Activated CD8-positive, alpha-beta memory T cell treated with anti-CD3 and anti-CD28 coated beads for 4 hours (primary cell): ENCODE measurements at places on chromosomes 16 and 17.

GRCh38 chr17:28846231-28846630 is 3.6 kb upstream of the FAM222B start:
- no peak for DNase-seq

- no peak for DNase-seq
Measured at GRCh38 chr17:48738424-48738802, 9.9 kb upstream of the HOXB13 start.

GRCh38 chr16:50269769-50270509 is 3.6 kb downstream of the ADCY7 start:
- DNase-seq: no peak

DNA sequence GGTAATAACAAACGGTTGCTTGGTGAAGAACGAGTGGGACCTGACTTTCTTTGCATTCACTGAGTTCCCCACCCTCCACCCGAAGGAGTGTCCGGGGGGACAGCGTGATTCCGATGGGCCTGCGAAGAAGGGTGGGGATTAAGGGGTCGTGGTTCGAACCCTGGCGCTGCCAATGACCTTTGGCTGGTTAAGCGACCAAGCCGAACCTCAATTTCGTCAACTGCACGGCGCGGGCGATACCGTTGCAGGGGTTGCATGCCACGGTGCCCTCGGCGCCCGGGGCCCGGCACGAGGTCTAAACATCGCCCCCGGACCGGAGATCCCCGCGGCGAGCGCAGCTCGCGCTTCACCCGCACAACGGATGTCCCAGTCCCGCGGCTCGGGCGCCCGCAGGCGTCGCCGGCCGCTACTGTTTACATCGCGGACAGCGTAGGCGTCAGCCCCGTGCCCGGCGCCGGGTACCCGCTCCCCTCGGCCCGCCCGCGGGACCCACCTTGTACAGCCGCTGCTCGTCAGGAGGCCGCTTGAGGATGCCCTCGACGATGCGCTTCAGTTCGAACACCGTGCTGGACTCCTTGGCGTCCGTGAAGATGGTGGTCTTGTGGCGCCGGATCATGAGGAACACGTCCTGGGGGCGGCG is 460 bp downstream of the ELOB start:
- no peak for DNase-seq

DNA sequence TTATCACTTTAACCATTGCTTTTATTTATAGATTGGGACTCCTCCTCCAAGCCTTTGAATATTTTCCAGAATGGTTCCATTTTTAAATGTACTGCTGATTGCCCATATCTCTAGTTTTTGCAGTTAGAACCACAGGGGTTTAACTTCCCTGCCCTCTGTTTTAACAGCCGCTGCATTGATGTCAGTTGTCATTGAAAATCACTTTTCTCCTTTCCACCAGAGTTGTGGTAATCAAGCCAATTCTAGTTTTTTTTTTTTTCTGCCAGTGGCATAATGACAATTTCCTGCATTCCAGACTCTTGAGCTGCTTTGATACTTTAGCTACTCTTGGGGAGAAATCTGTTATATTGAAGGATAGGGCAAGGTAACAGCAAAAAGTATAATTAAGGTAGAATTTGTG is 91.5 kb downstream of the HS3ST4 start:
- DNase-seq: no peak

- DNase-seq: no peak
Measured at GRCh38 chr16:72317446-72317845, 145.5 kb upstream of the PMFBP1 start.

- DNase-seq: no peak
Measured at GRCh38 chr17:37530420-37530819, 40.7 kb downstream of the DUSP14 start.

GRCh38 chr16:17412221-17412620 is 58.5 kb downstream of the XYLT1 start:
- no peak for DNase-seq

DNA sequence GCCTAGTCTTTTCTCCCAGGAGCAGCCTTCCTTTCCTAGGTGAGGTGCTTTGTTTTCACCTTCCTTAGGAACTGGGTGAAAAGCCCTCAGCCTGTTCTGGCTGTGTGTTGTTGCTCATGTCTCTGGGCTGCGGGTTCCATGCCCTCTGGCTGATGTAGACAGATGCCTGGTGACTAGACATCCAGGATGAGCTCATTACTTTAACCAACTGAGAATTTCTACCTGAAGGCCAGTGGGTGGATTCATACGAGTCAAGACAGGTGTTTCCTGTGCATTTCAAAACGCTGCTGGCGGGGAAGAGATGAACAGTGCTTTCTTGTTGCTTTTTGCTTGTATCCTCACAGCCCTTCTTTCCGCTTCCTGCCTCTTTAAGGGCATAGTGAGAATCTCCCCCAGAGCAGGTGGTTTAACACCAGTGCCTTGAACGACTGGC is 22.3 kb downstream of the SAP30BP start:
- peak; percentile 13 for DNase-seq

DNA sequence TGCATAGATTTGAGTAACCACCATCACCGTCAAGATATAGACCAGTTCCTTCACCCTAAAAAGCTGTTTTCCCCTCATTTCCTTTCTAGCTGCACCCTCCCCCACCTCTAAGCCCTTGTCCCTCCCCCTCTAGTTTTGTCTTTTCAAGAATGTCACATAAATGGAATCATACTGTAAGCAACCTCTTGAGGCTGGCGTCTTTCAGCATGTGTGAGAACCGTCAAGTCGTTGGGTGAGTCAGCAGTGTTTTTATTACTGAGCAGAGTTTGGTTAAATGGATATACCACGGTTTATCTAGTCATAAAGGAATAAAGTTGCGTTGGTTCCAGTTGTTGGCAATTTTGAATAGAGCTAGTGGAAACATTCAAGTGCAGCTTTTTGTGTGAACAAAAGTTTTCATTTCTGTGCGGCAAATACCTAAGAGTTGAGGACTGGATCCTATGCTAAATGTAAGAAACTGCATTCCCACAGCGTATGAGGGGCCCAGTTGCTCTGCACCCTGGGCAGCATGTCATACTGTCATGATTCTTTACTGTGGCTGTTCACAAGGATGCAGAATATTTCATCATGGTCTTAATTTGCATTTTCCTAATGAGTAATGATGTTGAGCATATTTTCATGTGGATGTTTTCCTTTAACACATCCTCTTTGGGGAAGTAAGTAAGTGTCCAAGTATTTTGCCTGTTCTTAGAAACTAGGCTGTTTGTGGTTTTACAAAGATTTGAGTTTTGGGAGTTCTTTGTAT is 264.3 kb downstream of the CPPED1 start:
- no peak for DNase-seq

GRCh38 chr16:71205482-71206131 is 24.9 kb downstream of the HYDIN start:
- DNase-seq: no peak

GRCh38 chr16:86883583-86884389 is 305.4 kb downstream of the FOXL1 start:
- no peak for DNase-seq

- DNase-seq: no peak
Measured at GRCh38 chr17:76492989-76493501, 8.2 kb downstream of the RHBDF2 start.

DNA sequence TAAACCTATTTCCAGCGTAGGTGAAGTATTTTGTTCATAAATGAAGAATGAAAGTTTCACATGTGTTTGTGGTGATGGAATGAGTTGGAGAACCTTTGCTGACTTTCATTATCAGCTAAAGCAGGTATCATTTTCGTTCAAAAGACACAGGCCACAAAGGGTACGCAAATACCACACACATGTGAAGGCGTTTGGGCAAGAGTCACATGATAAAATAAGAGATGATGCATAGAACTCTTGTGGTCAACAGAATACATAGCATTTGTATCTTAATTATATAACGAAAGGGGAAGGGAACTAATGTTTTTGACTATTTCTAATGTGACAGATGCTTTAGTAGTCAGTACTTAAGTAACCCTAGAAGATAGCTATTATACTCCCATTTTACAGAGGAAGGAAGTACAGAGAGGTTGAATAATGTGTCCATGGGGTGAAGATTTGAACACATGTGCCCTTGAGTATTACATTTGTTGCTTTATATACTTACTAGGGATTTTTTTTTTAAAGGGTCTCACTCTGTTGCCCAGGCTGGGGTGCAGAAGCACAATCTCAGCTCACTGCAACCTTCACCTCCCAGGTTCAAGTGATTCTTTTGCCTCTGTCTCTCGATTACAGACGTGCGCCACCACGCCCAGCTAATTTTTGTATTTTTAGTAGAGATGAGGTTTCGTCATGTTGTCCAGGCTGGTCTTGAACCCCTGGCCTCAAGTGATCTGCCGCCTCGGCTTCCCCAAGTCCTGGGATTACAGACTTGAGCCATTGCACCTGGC is 4.8 kb downstream of the RPA1 start:
- DNase-seq: no peak

DNA sequence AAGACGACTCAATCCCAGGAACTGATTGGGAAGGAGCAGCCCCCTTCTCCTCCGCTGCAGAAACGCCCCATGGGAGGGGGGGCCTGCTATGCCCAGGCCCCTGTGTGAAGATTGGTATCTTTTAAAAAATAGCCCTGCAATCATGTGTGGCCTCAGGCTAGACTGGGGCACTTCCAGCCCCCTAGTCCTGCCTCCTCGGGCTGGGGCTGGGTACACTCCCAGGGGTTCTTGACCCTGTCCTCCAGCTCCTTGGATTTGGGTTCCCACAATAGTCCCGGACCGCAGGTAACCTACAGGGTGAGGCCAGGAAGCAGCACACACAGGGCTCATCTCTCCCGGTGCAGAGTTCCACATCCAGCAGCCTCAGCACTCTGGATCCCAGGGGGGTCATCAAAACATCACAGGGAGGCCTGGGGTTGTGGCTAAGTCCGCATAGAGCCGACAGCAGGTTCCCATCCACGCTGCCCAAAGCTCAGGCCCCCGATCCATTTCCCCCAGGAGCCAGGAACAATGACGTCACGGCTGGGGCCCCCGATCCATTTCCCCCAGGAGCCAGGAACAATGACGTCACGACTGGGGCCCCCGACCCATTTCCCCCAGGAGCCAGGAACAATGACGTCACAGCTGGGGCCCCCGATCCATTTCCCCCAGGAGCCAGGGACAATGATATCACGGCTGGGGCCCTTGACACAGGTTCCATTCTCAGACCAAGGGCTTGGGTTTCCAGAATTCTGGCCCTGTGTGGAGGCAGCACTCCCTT is 202.4 kb downstream of the IRF8 start:
- no peak for DNase-seq

GRCh38 chr16:69089091-69089910 is 16.2 kb upstream of the HAS3 start:
- peak; percentile 4 for DNase-seq

DNA sequence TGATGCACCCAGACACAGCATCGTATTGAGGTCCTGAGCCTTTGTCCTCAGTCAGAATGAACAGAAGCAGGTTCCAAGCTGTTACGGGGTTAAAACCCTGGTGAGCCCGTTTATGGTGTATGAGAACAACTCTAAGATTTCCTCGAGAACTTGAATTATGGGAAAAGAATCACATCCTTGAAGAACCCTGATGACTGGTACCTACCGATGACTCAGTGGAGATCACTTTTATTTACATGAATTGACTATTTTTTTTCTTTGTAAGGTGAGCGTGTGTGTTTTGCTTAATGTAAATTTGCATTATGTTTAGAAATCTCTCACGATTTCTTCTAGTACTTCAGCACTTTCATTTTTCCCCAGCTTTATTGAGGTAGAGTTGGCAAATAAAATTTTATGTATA is 3.3 kb upstream of the KRTAP4-4 start:
- DNase-seq: no peak

DNA sequence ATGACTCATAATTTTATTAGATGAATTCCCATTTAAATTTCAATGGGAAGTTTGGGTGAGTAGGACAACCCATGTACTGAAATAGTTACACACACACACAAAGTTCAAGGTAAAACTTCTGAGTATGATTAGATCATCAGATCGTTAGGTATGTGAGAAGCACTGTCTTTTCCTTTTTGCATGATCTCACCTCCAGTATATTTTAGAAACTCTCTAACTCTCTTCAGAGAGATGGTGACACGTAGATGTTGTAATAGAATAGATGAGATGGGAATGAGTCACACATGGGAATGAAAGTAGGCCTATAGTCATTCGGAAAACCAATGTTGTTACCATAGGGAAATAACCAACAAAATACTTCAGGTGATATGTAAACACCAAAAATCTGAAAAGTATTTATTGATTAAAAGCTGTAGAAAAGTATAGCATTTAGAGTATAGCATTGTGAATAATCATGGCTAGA is 22.2 kb downstream of the KRT23 start:
- DNase-seq: no peak

DNA sequence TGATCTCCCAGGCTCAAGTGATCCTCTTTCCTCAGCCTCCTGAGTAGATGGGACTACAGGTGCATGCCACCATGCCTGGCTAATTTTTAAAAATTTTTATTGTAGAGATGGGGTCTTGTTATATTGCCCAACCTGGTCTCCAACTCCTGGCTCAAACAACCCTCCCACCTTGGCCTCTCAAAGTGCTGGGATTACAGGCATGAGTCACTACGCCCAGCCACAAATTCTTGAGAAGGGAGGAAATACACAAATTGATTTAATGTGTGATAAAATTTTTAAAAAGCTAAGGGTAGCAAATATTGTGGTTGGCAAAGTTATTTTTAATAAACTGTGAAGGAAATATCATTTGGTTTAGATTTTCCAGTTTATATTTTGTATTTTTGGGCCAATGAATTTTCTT is 9.6 kb downstream of the ITGAD start:
- no peak for DNase-seq

DNA sequence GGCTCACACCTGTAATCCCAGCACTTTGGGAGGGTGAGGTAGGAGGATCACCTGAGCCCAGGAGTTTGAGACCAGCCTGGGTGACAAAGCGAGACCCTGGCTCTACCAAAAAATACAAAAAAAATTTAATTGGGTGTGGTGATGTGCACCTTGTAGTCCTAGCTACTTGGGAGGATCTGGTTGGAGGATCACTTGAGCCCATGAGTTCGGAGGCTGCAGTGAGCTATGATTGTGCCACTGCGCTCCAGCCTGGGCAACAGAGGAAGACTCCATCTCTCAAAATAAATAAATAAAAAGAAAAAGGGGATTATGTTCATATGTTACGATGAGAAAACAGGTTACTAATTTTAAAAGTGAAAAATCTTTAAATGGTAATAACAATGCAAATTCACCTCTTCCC is 996 bp downstream of the MLKL start:
- no peak for DNase-seq

DNA sequence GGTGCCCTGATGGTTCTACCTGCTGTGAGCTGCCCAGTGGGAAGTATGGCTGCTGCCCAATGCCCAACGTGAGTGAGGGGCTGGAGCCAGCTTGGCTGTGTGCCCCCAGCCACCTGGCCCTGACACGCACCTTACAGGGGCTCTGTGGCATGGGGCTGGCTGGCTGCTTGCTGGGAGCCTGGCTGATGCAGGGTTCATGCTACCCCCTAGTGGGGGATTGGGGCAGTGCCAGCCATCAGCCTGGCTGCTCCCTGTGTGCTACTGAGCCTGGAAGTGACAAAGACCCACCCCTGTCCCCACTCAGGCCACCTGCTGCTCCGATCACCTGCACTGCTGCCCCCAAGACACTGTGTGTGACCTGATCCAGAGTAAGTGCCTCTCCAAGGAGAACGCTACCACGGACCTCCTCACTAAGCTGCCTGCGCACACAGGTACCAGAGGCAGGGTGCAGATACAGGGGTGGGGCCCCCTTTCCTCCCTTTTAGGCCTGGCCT is 5.7 kb downstream of the GRN start:
- peak; percentile 45 for DNase-seq

- DNase-seq: no peak
Measured at GRCh38 chr17:19311421-19312215, 50.9 kb downstream of the B9D1 start.
